ENCODE measurements at places on chromosomes 1 and 21.

DNA sequence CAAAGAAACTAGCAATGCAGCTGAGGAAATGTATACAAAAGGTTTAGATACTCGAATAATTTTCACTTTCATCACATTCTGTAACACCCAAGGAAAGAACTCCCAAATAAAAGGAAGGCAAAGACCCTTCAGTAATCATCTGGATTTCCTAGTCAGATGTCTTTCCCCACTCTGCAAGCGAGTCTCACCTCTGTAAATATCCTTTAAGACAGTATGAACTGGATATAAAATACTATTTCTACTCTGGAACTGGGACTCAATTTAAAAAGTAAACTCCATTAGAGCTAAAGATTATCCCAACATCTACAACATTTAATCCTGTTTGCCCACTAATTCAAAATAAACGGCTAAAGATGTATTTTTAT lies 27.0 kb downstream of the C2CD2 start:
- DNase-seq, result no peak

DNA sequence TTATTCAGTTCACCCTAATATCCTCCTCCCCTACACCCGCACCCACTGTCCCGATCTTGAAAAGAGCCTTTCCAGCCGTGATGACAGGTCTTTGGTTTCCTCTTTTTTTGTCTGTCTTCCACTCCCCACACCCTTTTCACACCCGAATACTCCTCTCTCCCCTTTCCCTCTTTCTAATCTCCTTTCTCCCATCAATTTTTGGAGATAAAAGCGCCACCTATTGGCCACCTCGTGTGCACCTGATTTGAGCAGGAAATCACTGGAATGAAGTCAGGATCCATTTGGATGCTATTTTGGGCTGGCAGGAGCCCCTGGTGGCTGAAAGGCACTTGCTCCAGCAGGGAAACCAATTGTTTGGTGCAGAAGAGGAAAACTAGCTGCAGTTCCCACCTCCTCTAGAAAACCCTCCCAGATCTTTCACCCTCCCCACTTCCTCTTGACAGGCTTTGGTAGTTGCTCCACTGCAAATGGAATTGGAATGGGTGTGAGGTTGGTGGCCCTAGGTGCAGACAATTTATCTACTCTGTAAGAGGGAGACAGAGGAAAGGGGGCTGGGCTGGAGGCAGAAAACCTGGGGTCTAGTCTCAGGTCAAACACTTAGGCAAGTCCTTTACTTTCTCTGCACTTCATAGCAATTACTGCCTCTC lies 8.4 kb downstream of the FOXE3 start:
- no peak for DNase-seq

GRCh38 chr1:159991513-159991912 lies 37.5 kb upstream of the SLAMF9 start:
- DNase-seq, result no peak

DNA sequence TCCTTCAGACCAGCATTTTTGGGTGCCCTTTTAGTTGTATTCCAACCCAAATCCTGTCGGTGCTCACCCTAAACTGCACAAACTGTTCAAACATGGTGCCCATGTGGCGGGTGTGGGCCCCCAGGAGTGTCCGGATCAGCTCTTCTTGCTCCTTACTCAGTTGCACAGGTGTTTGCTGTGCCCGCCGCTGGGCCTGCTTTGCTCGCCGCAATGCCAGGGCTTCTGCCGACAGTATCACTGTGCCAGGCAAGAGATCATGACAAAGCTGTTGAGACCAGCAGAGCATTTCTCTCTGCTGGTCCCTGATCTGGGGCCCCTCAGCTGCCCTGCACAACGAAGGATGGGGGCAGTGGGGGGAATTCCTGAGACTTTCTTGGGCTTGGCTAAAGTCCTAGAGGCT lies 4.9 kb downstream of the NR1I3 start:
- no peak for DNase-seq

DNA sequence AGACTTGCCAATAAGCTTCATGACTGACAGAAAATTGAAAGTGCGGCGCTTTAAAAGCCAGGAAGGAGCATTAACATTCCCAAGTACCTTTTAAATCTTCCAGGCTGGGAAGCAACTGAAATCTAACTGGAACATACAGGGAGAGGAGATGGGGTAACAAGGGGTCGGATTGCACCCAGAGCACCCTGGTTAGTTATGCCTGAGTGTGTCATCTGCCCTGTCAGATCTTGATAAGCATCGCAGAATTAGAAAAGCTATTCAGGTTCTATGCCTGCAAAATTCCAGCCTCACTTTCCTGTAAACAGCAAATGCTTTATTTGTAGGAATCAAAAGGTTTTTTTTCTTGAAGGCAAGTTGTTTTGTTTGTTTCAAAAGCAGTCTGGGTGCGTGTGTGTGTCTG lies 58.5 kb downstream of the SERBP1 start:
- DNase-seq, result no peak

DNA sequence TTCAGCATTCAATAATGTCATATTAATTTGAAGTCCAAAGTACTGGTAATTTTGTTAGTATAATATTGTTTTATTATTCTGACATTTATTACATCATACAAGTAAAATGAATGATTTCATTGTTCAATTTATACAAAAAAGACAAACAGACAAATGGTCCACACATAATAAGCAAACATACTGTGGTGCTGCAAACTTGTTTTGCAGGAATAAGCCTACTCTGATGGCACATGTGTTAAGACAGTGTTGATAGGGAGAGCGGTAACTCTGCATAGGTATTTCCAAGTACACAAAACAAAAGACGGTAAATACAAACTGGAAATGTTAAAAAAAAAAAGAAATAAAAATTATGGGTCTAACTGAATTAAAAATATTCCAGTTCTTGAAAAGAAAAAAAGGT lies 59.7 kb upstream of the DPYD start:
- no peak for DNase-seq

DNA sequence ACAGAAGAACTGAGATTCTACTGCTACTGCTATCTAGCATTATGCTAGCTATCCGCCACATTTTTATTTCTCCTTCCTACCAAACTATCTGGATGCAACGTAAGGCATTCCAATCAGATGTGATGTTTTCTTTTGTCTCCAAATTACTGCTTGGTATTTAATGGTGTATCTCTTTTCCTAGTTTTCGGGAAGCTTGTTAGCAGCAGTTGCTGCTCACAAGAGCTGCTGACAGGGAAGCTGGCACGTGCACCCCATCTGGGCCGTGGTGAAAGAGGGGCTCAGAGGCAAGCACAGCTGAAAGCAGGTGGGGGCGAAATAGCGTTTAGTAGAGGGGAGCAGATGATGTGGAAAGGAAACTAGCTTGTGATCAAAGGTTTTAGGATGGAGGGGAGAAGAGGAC lies 57.3 kb downstream of the JAK1 start:
- no peak for DNase-seq

DNA sequence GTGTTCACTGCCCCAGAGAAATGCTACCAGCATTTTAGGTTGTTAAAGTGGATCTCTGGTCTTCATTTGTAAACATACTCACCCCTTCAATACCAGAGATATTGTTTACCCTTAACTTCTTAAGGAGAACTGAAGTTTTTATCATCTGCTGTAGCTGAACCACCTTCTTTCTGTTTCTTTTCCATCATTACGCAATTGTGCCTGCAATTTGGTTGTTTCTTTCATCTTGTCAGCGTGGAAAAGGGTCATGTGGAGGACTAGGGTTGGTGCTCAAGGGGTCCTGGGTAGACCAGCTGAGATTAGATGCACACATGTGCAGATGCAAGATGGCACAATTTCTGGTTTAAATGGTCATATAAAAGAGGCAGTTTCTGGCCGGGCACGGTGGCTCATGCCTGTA lies 23.0 kb downstream of the GART start:
- no peak for DNase-seq

DNA sequence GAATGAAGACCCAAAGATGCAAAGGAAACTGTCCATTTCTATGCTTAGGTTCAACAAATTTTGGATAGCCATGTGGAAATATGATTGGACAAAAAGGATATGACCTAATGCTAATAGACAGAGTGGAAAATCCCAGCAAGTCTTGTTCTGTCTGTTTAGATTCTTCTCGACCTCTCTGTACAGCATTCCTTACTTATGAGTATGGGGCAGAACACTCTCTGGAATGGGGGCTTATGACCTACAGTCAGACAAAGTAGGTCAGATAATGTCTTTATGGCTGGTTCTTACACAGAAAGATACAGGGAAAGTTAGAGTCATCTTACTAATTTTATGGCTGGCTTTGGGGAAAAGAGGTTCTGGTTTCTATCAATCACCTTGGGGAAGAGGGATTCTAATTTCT lies 2.8 kb downstream of the GCSAML start:
- no peak for DNase-seq

- DNase-seq, result no peak
These were observed 68.1 kb downstream of the PAPPA2 start for GRCh38 chr1:176531036-176531435.

GRCh38 chr1:10596780-10597179 lies 122.0 kb downstream of the PEX14 start:
- no peak for DNase-seq

GRCh38 chr1:207937204-207937603 lies 26.3 kb upstream of the CD34 start:
- no peak for DNase-seq

GRCh38 chr1:182357171-182357570 lies 34.4 kb downstream of the GLUL start:
- DNase-seq, result no peak

Measured in right lung (tissue), 10 donors.